ENCODE measurements at places on chromosomes 7 and 10.

- no peak for DNase-seq
Measured at GRCh38 chr10:77562742-77563141, 74.9 kb downstream of the KCNMA1 start.

DNA sequence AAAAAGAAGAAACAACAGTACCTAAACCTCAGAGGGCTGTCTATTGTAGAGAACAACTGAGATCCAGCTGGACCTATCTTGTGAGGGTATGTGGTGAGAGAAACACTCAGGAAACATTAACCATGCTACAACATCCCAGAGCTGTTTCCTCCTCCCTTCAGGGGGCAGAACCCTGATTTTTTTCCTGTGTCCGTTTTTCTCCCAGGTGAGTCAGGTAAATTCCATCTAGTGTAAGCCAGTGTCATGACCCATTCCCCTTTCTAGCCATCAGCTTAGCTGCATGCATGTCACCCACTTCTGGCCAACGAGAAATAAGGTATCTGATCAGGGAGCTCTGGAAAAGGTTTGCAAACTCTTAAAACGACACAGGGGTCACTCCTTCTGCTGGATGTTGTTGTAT, 103.8 kb downstream of the DNMBP start:
- no peak for DNase-seq

GRCh38 chr7:24325708-24326107, 41.7 kb downstream of the NPY start:
- DNase-seq, result no peak

GRCh38 chr7:83791737-83792136, 142.8 kb upstream of the SEMA3E start:
- DNase-seq, result no peak

- DNase-seq, result no peak
Measured at GRCh38 chr7:87131771-87132170, 20.5 kb upstream of the DMTF1 start.

DNA sequence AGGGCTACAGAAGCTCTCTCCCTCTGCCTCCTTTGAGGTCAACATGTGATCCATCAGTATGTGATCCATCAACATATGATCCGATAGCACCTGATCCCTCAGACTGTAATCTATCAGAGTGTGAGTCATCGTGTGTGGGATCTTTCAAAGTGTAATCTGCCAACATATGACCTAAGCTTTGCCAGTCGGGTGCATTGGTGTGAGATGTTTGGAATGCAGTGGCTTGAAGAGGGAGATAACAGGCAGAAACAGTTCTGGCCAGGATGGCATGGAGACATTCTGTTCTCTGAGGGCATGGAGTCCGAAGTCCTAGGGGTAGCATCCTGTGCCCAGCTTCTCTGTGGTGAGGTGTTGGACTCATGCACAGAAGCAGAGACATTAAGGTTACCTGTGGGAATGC, 217.7 kb upstream of the ETV1 start:
- DNase-seq, result no peak

GRCh38 chr7:112159351-112159750, 46.8 kb downstream of the DOCK4 start:
- no peak for DNase-seq

DNA sequence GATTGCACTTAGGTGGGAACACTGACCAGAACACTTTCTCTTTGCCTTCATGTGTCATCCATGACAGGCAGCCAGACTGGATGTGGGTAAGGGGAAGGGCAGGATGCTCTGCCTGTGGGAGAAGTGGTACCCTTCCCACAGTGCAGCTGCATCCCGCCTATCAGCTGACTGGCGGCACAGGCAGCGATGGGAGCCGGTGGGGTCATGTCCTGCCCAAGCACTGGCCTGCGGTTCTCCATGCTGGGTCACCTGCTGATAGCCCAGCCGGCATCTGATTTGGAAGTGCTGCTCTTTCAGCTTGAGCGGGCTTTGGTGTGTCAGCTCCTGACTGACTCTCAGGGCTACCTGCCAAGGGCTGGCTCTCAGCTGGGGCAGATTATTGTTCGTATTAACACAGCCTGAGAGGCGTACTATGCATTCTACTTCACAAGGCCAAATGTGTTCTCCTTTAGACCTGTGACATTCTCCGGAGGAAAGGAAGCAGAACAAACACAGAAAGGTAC, 105.2 kb upstream of the PDLIM1 start:
- DNase-seq, result no peak

- DNase-seq, result no peak
Measured at GRCh38 chr7:151836927-151837205, 40.0 kb downstream of the PRKAG2 start.

DNA sequence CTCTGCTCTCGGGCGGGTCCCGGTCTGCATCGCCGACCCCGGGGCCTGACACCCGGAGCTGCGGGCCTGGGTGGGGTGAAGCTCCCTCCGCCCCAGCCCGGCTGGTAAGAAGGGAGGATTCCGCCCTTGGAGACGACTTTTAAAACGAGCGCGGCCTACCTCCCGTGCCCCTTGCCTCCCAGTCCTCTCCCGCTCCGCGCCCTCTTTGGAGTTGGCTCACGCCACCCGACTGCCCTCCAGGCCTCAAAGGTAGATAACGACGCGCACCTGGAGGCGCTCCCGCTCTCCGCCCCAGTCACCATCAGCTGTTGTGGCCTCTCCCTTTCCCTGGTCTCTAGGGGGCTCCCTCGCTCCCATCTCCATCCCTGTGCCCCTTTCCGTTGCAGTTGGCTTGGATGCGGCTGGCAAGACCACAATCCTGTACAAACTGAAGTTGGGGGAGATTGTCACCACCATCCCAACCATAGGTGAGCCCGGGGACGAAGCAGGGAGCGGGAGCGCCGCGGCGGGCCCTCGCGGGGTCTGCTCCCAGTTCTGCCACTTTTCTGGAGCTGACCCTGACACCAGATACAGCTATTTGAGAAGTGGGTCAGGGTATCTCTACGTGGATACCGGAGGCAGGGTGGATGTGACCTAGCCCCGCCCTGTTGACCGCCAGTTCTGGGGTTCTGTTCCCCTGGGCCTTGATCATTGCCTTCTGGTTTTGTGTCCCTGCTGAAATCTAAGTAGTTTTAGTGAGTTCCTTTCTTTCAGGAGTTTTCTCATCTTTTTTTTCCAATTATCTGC, 679 bp downstream of the ARF5 start:
- no peak for DNase-seq

DNA sequence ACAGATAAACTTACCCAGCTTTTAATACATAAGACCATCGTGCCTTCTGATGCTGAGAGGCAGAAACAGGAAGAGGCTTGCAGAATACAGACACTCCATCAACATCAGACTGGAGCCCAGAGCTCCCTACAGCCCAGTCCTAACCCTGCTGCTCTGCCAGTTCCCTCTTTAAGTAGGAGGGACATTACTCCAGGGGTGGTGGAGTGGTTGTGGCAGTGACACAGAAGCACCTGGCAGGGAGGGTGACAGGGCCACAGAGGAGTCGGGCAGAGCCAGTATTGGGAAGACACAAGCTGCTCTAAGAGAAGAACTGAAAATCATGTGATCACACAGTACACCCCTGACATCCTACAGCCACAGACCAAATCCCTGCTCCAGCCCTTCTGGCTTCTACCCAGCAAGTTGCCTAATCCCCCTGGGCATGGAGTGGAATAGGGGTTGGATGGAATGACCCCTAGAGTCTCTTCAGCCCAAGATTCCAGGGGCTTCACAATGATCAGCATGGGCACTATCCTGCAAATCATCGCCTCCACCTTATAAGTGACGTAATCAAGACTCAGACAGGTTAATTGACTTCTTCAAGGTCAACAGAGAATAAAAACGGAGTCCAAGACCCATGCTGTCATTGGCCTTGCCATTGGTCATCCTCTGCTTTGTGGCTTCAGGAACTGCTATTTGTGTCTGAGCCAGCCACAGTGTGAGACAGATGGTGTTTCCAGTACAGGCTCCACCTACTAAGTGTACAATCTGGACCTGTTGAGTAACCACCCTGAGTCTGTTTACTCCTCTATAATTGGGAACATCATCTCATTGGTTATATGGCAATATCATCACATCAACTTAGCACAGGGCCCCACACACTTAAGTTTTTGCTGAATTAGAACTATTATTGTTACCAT, 61.1 kb upstream of the ZMIZ1 start:
- DNase-seq, result no peak

GRCh38 chr10:120511165-120511564, 54.1 kb downstream of the PLPP4 start:
- DNase-seq, result no peak

Measured in cortex of kidney (tissue), 1 donor.